ENCODE measurements at places on chromosomes 1 and 21. TPM values are rescaled to one million over a fixed set of nuclear protein-coding genes. Genes with fewer than 3 reads are reported as not detected.

Gene ERG
- 1.2 TPM for total RNA-seq

DNA sequence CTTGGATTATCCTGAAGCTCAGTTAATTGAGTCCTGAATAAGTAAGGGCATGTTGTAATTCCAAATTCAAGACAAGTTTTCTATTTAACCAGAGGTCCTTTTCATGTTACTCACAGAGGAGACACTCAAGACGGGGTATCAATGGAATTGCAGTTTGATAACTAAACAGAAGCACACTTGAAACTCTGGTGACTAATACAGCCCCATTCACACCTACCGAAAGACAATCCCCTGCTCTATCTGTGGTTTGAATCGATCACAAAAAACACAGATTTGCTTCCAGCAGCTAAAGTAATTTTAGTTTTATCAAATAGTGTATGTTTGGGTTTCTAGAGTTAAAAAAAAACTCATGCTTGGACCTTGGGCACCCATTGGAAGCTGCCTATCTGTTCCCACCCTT is 60.4 kb downstream of the TEX35 start:
- DNase-seq: no peak

- peak; percentile 71 for DNase-seq
Observed at GRCh38 chr1:27536767-27537166, 46.8 kb upstream of the WASF2 start.

GRCh38 chr1:100950781-100951180 is 54.9 kb downstream of the SLC30A7 start:
- no peak for DNase-seq

GRCh38 chr1:219430419-219430818 is 182.5 kb downstream of the ZC3H11B start:
- DNase-seq: no peak

DNA sequence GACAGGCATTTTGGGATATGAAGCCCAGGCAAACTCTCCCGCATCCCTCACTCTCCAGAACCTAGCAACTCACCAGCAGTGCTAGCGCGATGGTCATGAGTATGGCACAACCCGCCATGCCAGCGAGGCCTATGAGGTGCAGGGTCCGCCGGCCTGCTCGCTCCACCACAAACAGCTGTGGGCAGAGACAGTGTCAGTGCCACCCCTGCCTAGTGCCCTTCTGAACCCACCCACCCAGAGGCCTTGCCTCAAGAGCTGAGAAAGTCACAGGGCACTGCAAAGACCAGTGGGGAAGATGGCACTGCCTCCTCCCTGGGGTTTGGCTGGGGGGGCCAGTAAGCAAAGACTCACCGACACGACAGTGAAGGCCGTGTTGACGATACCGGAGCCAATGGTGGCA is 29.8 kb downstream of the SLC2A1 start:
- no peak for DNase-seq

Gene PLEKHN1
- not detected for total RNA-seq

DNA sequence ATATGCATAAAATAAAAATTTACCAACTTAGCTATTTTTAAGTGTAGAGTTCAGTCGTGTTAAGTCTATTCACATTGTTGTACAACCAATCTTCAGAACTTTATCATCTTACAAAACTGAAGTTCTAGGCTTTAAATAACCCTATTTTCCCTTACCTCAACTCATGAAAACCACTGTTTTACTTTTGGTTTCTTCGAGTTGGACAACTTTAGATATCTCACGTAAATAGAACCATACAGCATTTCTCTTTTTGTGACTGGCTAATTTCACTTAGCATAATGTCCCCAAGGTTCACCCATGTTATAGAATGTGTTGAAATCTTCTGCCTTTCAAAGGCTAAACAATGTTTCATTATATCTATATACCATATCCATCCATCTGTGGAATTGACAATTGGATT is 819.0 kb upstream of the ADGRL4 start:
- no peak for DNase-seq

Gene NBPF20
- 4.8 TPM for total RNA-seq

- DNase-seq: no peak
Observed at GRCh38 chr1:34762474-34763141, 3.1 kb downstream of the GJB4 start.

DNA sequence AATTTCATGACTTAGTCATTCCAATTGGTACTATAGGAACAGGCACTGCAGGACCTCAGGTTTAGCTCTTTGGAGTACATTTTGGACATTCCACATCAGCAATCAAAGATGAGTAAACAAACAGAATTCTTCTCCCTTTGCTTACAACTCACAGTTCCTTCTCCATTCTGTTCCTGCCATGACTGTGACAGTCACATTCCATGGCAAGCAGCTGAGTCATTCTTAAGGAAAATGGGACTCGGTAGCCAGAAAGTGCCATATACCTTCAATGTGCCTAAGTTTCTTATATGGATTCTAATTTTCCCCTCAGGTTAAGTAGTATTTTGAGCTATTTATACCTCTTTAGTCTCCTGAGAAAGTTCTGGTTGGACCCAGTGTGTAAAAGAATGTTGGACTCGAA is 25.6 kb downstream of the CRCT1 start:
- no peak for DNase-seq

Gene BSDC1
- total RNA-seq: 60.7 TPM

DNA sequence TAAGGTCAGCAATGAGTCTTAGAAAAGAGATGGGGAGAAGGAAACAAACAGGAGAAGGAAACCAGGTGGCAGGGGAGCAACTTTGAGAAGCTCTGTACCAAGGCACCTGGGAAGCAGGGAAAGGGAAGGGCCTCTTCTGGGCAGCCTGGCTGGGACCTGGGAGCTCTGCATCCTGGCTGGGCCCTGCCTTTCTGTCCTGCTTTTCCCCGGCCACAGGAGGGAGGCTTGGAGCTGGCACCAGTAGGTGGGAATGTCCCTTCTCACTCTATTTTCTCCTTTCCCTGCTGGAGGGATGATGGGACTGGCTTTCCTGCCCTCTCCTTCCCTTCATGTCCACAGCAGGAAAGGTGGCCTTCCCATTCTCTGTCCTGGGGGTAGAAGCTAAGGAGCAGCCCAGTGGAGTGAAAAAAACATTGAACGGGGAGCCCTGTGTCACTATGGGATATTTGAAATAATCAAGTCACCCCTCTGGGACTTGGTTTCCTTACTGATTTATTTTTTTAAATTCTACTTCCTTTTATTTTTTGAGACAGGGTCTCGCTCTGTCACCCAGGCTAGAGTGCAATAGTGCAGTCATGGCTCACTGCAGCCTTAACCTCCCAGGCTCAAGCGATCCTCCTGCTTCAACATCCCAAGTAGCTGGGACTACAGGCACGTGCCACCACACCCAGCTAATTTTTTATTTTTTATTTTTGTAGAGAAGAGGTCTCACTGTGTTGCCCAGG is 5.1 kb upstream of the NES start:
- no peak for DNase-seq

GRCh38 chr1:150761801-150762200 is 3.8 kb downstream of the CTSS start:
- no peak for DNase-seq

GRCh38 chr1:34366875-34367624 is 190.3 kb downstream of the C1orf94 start:
- DNase-seq: no peak

- no peak for DNase-seq
Observed at GRCh38 chr1:112296908-112297307, 99.1 kb upstream of the CTTNBP2NL start.

Gene TTLL10
- not detected for total RNA-seq

DNA sequence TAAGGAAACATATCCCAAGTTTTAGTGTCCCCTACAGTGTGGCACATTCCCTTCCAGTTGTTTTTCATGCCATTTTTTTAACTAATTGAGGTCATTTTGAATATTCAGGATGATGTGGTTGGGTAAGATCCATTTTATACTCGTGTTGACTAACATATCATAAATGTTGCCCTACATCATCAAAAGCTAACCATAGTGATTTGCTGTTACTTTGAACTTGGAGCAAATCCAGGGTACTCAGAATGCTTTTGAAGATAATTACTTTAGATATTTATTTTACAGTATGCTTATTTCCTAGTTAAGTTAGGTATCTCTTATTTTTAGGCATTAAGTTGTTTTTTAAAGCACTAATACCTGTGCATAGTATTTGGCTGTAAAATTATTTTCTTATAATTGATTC is 57.8 kb downstream of the DYRK1A start:
- no peak for DNase-seq

DNA sequence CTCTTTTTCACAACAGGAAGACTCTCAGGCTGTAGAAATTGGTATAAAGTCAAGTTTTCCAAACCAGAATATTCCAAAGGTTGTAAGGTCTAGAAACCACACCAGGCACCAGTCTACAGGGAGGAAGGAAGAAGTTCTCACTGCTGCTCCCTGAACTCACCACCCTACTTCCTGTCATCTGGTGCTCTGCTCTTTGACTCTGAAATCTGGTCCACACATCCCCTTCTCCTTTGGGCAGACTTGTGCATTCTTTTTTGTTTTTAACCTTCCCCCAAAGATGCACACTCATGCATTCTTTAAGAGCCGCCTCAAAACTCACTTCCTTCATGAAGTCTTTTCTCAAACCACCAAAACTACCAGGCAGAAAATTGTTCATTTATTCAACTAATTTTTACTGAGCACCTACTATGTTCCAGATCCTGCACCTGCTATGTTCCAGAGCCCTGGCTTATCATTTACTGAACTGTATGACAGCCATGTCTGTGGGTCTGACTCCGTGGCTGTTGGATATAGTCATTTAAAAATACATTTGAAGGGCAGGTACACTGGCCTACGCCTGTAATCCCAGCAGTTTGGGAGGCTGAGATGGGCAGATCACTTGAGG is 30.1 kb upstream of the EPS15 start:
- DNase-seq: no peak

- DNase-seq: no peak
Observed at GRCh38 chr1:172476218-172476811, 32.4 kb upstream of the PIGC start.

Gene SMIM1
- 2.0 TPM for total RNA-seq

DNA sequence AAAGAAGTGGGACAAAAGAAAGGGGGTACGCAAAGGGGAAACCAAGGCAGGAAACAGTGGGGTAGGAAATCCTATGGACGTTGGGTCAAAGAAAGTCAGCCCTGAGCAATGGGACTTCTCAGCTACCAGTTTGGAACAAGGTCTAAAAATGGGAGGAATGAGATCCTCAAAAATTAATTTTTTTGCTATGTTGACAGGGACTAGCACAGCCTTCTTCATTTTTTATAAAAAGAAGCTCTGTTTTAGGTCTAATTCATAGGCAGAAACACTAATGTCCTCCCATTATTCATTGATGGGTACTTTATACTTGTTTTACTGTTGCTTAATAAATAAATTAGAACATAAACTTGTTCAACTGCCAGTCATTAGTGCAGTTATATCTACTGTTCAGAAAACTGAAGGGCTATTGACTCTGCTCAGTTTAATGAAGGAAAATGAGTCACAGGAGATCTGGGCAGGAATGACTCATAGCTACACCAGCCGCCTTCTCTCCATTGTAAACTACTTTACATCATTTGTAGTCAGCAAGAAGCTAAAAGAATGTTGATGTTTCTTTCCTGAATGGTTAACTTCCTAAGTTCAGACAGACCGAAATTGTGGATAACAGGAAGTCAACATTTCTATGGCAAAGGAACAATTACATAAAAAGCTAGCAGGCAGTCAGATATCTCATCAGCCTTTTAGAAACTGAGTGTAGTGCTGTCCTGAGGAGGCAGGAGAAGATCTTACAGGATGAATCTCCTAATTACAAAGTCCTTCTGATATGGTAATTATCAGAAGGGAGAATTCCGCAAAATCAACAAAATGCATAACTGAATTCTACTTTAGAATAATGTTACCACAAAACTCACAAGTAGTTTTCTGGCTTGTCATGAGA is 356.4 kb upstream of the PKN2 start:
- peak; percentile 44 for DNase-seq

Gene MYBPH
- not detected for total RNA-seq

DNA sequence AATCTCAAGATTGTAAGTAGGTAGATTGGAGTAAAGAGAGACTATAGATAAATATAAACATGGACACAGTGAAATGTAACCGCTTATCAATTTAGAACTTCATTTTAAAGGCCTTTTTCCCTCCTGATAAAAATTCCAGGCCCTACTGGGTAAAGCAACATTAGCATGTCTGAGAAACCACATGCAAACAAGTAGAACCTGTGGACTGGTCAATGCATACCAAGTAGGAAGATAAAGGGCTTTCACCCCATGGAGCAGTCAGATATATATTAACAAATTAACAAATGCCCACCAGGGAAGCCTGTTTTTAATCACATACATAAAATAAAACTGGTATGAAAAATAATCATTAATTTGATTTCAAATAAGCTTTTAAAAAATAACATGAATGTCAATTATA is 8.1 kb downstream of the DPH5 start:
- DNase-seq: no peak

- no peak for DNase-seq
Observed at GRCh38 chr1:158771950-158772866, at the start of gene OR6N1. Gene OR6N1, minus strand, starts transcription at chr1:158772195. Its CDS starts 5,513 bp downstream, at chr1:158766682.

GRCh38 chr1:153937331-153937730 is 9.2 kb downstream of the DENND4B start:
- no peak for DNase-seq

GRCh38 chr1:112511897-112512296 is 3.1 kb downstream of the WNT2B start:
- DNase-seq: no peak

- no peak for DNase-seq
Observed at GRCh38 chr1:171372418-171373084, 58.6 kb downstream of the FMO4 start.

GRCh38 chr1:205436776-205437410 is 15.0 kb upstream of the LEMD1 start:
- no peak for DNase-seq

GRCh38 chr1:245571815-245572294 is 417.1 kb downstream of the KIF26B start:
- DNase-seq: no peak

Gene NR1I3
- 0.47 TPM for total RNA-seq

GRCh38 chr1:246893191-246893939 is 38.4 kb downstream of the AHCTF1 start:
- DNase-seq: no peak

DNA sequence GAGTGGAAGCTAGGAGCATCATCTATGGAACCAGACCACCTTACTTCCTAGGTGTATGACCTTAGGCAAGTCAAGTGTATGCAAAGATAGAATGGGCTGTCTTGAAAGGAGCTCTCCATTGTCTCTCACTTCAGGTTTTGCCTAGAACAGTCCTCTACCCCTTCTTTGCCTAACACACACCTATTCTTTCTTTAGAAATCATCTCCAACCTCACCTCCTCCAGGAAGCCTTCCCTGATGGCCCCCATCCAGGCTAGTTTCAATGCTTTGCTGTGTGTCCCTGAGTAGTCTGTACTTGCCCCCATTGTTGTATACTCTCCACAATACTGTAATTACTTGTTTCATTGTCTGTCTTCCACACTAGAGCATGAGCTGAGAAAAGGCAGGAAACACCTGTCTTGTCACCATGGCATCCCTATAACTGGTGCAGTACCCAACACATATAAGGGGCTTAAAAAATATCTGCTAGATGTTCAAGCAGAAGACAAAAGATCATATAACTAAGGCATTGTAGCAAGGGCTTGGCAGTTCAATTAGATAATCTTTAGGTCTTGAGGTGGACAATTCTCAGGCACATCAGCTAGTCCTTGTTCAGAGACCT is 83.0 kb downstream of the RRAGC start:
- no peak for DNase-seq

- no peak for DNase-seq
Observed at GRCh38 chr1:7469255-7469938, 301.7 kb upstream of the VAMP3 start.

Gene LRRC3
- total RNA-seq: 4.8 TPM

- peak; percentile 15 for DNase-seq
Observed at GRCh38 chr1:31843506-31843905, 27.7 kb upstream of the SPOCD1 start.

- no peak for DNase-seq
Observed at GRCh38 chr1:1063945-1064831, 9.9 kb downstream of the RNF223 start.

Gene TIAM1
- total RNA-seq: 54.1 TPM

All from occipital lobe (tissue), 3 donors.